Astrocyte (in vitro differentiated cells and primary cell): ENCODE measurements at places on chromosomes 16 and 17.

- no peak for DNase-seq
Observed at GRCh38 chr17:50020841-50021599, 26.0 kb upstream of the DLX3 start.

GRCh38 chr16:178668-179015 is 1.6 kb upstream of the HBQ1 start:
- no peak for DNase-seq

DNA sequence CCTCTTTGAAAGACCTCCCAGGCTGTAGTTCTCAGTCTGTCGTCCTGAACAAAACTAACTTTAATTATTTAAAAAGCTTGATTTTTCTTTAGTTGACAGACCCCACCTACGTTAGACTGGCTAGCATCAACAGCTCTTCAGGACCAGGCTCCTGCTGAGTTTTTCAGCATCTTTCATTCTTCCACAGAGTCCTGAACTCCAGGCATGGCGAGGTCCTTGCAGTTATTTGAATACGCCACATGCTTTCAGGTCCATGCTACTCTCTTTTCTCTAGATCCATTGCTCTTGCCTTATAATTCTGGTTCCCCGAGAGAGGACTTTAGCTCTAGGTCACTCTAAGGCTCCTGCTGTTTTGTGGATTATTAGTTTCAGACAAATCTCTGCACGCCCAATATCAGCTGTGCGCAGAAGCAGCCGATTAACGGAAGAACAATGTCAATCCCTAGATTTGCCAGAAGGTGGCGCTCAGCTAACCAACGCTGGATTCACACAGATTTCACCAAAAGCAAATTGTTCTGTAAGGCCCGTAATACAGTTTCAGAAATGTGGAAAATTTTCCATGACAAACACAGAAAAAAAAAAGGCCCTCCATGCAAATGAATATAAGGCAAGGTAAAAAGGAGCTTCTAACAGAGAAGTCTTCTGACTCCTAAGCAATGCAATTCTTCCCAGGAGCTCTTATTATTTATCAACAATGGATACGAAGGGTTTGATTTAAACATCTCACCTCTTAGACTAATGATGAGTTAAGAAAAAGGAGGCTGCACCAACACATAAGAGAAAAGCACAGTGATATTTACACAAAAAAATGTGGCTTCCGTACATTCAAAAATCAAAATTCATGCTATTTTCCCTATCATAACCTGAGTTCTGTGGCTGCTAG is 33.5 kb upstream of the BCO1 start:
- peak; percentile 45 for DNase-seq

- peak; percentile 54 for DNase-seq
Observed at GRCh38 chr17:38449364-38449763, 21.1 kb downstream of the ARHGAP23 start.

DNA sequence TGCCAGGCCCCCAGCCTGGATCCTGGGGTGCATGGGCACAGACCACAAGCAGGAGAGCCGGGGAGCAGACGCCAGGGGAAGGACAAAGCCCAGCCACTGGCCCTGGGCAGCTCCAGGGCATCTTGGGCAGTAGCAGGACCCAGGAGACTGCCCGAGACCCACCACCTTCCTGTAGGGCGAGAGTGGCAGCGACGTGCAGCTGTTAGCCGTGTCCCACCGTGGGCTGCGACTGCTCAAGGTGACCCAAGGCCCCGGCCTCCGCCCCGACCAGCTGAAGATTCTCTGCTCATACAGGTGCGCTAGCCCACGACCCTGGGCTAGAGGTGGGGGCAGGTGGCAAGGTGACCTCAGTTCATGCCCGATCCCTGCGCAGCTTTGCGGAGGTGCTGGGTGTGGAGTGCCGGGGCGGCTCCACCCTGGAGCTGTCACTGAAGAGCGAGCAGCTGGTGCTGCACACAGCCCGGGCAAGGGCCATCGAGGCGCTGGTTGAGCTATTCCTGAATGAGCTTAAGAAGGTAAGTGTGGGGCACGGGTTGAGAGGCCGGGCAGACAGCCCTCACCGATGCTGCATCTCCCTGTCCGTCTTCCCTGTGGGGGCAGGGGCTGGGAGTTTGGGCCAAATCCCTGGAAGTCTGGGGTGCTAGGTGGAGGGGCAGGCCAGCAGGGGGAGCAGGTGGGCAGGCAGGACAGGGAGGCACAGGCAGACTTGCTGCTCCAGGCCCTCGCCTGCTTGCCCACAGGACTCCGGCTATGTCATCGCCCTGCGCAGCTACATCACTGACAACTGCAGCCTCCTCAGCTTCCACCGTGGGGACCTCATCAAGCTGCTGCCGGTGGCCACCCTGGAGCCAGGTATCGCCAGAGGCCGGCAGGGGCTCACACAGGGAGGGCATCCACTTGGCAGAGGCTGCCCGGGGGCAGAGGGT is 13.5 kb upstream of the SMIM5 start:
- peak; percentile 22 for DNase-seq
